ENCODE measurements at places on chromosomes 4 and X.
A peak's percentile ranks its signal among the peaks of the same experiment; 100 is the strongest.

DNA sequence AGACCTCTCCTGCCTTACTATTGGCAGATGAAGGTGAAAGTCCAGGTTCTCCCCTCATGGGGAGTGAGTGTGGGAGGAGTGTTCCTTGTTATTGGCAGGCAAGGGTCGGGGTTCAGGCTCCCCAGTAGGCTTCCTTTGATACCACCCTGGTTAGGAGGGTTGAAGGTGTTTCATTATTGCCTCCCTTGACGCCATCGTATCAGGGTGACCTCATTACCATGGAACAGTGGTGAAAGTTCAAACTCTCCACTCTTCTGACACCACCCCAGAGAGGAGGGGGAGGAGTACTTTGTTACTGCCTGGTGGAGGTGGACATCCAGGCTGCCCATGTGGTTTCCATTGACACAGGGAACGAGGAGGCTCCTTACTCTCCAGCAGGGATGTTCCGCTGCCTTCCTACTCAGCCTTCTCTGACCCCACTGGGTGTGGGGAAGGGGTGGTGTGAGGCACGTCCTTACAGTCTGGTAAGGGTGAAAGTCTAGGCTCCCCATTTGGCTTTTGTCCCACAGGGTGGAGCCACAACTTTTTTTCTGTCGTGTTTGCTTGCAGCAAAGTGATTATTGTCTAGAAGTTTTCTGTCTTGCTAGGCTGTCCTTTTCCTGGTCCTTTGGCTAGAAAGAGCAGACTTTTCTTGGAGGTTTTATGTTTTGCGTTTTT is 37.2 kb upstream of the USP9X start:
- no peak for DNase-seq

GRCh38 chr4:5656415-5656814 is 51.9 kb downstream of the EVC2 start:
- DNase-seq = no peak

DNA sequence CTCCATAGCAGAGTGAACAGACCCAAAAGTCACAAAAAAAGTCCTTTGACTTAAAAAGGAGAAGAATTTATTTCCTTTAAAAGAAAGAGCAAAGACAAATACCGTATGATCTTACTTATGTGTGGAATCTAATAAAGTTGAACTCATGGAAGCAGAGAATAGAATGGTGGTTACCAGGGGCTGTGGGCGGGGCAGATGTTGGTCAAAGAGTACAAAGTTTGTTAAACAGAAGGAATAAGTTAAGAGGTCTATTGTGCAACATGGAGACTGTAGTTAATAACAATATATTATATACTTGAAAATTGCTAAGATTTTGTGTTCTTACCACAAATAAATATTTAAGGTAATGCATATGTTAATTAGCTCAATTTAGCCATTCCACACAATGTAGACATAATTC is 173.3 kb upstream of the S100G start:
- no peak for DNase-seq

DNA sequence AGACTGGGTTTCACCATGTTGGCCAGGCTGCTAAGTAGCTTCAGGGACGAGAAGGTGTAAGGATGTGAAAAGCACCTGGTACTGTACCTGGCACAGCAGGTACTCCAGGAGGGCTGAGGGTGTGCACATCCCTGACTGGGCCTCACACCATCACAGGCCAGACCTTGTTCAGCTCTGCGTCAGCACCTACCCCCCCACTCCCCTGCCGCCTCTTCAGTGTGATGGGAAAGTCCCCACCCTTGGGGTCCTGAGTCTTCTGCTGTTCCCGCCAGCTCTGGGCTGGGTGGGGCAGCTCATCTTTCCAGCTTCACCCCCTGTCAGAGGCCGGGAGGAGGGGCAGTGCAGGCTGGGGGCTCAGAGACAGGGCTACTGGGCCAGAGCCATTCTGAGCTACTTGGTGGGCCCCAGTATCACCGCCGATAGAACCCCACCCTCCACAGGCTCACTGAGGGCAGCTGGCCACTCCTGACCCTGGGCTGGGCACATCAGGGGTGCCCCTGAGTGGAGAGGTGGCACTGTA is 6.7 kb upstream of the SH3BP2 start:
- peak; percentile 38 for DNase-seq

DNA sequence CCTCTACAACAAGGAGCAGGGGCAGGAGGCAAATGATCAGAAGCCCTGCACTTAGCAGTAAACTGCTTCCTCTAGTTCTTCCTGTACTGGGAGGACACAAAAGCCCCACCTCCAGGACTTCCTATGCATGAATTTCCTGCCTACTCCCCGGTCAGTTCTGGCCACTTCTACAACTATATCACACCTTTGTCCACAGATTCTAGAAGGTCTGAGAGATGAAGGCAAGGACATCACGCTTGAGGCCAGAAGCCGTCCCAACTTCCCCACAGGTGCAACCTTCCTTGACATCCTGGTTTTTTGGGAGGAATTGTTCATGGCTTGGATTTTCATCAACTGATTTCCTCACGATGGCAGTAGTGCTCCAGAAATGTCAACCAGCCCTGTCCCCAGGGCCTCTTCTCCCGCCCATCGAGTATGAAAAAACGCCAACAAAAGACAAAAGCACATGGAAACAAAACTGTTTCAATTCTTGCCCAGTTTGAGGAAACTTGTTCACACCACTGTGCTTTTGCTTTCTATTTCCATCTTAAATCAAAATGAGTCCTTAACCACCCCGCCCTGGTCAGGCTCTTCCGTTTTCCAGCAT is 206.5 kb upstream of the STK26 start:
- DNase-seq = peak; percentile 52

DNA sequence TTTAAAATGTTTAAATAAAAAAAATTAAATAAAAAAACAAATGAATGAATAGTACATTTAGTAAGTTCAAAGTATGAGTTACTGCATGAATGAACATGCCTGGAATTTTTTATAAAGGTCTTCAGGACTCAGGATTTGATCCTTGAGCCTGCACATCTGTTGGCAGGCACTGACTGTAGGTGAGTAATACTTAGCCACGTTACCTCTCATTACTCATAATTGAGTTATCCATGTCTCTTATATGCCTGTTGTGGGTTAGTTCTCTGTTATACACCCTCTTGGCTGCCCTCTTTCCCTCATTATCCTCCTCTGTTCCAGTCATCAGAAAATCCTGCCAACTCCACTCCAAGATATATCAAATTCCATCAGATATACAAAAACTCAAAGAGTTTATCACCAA is 276.0 kb downstream of the FBXW7 start:
- no peak for DNase-seq

DNA sequence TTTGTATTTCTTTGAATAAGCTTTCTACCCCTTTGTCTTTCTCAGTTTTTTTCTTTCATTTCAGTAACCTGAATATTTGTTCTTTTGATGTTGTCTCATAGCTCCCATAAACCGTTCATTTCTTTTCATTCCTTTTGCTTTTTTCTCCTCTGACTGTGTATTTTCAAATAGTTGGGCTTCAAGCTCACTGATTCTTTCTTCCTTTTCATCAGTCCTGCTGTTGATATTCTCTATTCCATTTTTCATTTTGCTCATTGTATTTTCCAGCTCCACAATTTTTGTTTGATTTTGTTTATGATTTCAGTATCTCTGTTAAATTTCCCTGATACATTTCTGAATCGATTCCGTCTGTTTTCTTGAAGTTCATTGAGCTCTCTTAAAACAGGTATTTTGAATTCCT is 129.6 kb upstream of the NUDT6 start:
- DNase-seq = no peak

DNA sequence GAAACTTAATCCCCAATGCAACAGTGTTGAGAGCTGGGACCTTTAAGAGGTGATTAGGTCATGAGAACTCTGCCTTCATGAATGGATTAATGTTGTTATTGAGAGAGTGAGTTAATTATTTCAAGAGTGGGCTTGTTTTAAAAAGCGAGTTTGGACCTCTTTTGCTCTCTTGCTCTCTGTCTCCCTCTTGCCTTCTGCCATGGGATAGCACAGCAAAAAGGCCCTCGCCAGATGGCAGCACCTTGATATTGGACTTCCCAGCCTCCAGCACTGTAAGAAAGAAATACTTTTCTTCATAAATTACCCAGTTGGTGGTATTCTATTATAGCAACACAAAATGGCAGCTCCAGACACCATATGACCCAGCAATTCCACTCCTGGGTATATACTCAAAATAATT is 7.0 kb upstream of the ATP6AP2 start:
- DNase-seq = peak; percentile 12

DNA sequence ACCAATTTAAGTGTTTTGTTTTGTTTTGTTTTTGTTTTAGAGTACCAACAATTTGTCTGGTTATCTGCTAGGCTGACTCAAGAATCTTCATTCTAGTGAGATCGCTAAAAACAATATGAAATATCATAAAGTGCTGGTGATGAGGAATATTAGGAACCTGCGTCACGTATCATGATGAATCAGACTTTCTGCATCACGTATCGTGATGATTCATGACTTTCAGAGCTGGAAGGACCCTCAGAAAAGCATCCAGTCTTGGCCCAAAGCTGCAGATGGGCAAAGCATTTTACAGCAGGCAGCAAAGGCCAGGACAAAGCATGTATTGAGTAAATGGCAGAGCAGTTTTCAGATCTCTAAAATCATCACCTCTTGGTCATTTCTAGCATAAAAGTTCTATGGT is 278.0 kb upstream of the BOD1L1 start:
- DNase-seq = no peak

DNA sequence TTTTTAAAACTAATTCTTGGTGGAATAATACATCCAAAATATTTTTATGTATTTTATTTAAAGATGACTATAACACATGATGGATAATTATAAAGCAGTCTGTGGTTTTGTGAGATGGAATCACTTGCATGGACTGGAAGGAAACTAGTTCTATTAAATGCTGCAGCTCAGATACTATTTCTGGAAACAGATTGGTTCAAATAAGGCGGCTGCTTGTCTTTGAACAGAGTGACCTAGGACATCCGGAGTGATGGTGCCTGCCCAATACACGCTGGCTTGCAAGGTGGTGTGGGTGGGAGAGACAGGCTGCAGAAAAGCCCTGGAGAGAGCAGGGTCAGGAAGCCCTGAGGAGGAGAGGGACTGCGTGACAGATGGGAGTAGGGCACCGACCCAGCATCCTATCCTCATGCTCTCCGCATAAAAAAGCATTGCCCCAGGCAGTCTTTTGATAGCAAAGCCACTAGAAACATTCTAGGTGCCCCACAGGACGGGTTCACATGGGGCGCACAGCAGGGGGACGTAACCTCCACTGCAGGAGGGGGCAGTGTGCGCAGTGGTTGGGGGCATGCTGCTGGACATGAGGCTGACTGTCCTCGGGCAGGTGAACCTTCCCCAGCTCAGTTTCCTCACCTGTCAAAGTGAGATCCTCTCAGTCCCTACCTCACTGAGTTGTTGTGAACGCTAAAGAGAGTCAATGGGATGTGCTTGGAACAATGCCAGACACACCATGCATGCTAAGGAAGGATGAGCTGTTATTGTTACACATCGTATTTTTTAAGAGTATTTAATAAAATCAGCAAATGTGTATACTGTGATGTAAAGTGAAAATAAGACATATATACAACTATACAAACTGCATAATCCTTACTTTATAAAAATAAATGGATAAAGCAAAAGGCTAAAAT is 71.3 kb downstream of the EVC2 start:
- DNase-seq = no peak

DNA sequence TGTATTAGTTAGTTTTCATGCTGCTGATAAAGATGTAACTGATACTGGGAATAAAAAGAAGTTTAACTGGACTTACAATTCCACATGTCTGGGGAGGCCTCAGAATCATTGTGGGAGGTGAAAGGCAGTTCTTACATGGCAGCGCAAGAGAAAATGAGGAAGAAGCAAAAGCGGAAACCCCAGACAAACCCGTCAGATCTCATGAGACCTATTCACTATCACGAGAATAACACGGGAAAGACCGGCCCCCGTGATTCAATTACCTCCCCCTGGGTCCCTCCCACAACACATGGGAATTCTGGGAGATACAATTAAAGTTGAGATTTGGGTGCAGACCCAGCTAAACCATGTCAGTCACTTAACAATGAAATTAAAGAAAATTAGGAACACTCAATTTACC is 499.1 kb downstream of the FSTL5 start:
- DNase-seq = no peak

- DNase-seq = no peak
These were observed 247.8 kb downstream of the GRID2 start for GRCh38 chr4:92551616-92552015.

DNA sequence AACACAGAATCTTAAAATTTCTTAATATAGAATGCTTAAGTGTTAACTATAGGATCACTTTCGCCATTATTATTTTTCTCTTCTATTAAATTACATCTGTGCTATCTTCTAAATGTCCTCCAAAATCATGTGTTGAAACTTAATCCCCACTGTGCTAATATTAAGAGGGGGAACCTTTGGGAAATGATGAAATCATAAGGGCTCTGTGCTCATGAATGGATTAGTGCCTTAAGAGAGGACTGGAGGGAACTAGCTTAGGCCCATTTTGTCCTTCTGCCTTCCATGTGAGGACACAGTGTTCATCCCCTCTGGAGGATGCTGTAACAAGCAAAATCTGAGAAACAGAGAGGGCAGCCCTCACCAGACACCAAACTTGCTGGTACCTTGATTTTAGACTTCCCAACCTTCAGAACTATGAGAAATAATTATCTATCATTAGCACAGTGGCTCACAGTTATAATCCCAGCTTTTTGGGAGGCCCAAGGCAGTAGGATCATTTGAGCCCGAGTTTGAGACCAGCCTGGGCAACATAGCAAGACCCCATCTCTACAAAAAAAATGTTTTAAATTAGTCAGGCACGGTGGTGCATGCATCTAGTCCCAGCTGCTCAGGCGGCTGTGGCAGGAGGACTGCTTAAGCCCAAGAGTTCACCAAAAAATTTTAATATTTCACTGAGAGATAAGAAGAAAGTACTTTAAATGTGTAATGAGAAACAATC is 26.3 kb downstream of the KLHL8 start:
- DNase-seq = no peak

GRCh38 chr4:136841526-136841925 is 690.8 kb downstream of the PCDH18 start:
- no peak for DNase-seq

GRCh38 chrX:108072746-108073145 is 18.6 kb downstream of the PSMD10 start:
- no peak for DNase-seq

DNA sequence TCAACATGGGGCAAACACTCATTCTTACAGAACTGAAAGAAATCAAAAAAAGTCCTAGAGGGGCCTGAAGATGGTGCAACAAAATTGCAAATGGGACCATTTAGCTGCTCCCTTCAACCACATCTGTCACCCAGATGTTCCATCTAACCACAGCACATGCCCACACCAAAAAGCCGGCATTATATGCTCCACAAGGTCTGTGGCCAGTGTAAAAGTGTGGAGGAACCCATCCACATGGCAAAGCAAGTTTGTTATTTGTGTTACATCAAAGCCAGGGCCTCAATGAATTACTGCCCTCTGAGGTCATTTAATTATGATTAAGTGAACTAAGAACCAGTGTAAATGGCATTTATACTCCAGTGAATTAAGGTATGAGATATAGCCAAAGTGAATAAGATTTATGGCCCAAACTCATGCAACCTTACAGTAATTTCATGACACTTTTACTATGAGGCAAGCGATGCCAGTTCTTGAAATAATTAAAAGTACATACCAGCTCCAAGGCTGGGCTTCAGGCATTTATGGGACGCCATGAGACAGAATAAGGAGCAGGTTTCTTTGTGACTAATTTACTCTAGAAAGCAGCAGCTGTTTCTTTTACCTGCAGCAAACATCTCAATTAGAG is 48.7 kb upstream of the FGF16 start:
- DNase-seq = no peak

All from activated T-helper 1 cell treated with anti-CD3 and anti-CD28 coated beads, Interleukin-12 subunit alpha, Interleukin-12 subunit beta, Interleukin-2, Interleukin-4 antibody, amounts not matched to agents 30 ng/mL and 10 ng/mL and 1 ng/mL, durations not matched to agents 14 hours and 24 hours and 36 hours (primary cell).